Activated naive CD4-positive, alpha-beta T cell (primary cell): ENCODE measurements at places on chromosomes 12 and 14.

GRCh38 chr12:47068539-47068938, 10.9 kb upstream of the PCED1B start:
- DNase-seq, result no peak

DNA sequence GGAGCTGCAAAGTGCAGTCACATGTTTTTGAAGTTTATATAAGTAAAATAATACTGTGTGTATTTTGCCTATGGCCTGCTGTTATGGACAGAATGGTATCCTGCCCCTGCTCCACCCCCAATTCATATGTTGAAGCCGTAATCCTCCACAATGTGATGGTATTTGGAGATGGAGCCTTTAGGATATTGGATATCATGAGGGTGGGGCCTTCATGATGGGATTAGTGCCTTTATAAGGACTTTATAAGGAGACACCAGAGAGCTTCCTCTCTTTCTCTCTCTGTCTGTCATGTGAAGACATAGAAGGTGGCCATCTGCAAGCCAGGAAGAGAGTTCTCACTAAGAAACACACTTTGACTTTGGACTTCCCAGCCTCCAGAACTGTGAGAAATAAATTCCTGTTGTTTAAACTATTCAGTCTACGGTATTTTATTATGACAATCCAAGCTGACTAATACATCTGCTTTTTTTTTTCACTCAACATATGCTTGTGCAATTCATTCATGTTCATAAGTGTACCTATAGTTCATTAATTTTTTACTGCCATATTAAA, 3.1 kb upstream of the CHPT1 start:
- no peak for DNase-seq

DNA sequence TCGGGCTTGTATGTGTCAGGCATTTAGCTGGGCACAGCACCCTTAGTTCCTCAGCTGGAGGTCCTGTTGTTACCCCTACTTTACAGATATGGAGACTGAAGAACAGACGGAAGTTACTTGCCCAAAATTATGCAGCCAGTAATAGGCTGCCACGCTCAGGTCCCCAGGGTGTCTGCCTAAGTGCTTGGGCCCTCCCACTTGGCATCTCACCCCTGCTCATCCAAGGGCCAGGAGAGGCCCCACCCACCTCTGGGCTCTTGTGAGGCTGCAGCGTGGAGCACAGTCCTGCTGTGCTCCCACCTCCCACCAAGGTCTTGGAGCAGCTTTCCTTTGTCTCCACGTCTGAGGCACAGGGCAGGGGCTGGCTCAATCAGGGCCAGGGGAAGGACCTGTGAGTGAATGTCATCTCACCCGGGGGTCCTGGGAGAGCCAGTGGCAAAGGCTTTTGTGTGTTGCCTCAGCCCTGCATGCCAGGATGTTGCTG, 64.6 kb downstream of the BEGAIN start:
- no peak for DNase-seq

DNA sequence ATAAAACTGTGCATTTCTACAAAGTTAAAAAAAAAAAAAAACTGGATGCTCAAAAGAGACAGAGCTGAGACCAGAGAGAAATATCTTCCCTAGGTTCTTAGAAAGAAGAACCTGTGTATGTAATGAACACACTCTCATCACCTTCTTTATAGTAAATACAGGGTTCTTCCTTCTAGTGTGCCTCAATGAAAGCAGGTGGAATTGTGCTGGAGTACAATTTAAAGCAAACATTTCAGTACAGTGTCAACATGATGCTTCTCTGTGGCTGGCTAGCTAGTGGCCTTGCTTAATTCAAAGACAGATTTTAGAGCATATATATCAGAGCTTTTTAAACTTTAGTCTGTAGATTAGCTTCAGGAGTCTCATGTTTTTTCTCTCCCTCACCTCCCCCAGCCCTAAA, 249.8 kb upstream of the ARHGAP5 start:
- DNase-seq, result no peak

- no peak for DNase-seq
These were observed 71.0 kb upstream of the CFL2 start for GRCh38 chr14:34785223-34786006.
